ENCODE measurements at places on chromosomes 4 and X.

DNA sequence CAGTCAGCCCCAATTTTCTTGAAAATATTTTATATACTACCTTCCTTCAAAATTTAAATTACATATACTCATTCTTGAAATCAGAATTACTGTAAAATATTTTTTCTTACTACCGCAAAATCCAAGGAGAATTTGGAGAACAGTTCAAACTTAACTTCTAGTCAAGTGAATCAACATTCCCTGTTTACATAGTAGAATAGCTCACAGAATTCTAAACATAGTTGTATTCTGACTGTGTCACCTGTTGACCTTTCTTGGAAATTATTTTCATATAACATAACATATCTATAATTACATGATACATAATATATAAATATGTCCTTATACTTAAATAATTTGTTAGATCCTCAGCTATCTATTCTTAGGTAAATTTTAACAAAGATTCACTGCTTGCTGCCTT is 31.0 kb upstream of the FGF5 start:
- no peak for DNase-seq

DNA sequence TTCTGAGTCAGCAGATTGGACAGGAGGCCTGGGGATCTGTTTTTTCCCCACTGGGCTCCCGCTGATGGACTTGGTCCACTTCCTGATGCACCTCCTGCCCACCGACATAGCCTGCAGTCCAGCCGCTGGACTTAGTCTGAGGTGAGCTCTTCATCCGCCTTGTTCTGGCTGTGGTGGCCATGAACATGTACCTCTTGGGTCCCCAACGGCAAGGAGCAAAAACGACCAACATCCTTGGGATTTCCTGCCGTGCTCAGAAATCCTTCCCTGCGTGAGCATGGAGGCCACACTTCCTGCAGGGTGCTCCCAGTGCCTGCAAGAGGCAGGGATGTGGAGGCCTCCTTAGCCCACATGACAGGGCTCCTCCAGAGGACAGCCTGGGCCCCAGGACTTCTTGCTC is 76.8 kb downstream of the CRMP1 start:
- no peak for DNase-seq

DNA sequence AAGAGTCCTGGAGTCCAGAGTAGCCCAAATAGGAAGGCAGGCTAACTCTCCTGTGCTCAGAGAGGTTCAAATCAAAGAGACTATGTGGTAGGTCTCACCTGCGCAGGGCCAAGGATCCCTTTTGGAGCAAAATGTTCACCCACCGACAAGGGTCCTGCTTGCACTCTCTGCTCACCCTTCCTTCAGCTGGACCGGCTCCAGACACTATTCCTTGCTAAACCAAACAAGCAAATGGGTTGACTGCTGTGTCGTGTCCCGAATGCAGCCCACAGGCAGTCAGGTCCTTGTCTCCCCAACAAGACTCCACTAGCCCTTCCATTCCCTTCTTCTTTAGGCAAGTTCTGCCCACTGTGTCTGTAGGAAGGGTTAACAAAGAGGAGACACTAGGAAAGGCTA is 760 bp downstream of the TRMT2B start:
- no peak for DNase-seq

DNA sequence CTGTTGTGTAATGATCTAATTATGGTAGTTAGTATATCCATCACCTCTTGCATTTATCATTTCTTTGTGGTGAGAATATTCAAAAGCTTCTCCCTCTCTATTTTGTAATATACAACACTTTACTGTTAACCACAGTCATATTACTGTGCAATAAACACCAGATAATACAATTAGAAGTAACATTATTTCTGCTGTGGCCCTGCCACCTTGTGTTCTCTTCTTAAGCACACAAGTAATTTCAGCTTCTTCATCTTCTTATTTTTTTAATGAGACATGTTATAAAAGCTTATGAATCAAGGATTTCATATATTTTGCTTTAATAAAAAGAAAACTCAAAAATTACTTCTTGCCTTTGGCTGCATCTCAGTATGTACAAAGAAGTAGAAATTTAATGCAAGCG is 675.2 kb upstream of the INTU start:
- no peak for DNase-seq

GRCh38 chr4:8585186-8585585 is 5.0 kb downstream of the GPR78 start:
- no peak for DNase-seq

GRCh38 chr4:10098780-10099160 is 17.8 kb downstream of the WDR1 start:
- no peak for DNase-seq

GRCh38 chrX:32448945-32449344 is 762.4 kb downstream of the DMD start:
- no peak for DNase-seq

DNA sequence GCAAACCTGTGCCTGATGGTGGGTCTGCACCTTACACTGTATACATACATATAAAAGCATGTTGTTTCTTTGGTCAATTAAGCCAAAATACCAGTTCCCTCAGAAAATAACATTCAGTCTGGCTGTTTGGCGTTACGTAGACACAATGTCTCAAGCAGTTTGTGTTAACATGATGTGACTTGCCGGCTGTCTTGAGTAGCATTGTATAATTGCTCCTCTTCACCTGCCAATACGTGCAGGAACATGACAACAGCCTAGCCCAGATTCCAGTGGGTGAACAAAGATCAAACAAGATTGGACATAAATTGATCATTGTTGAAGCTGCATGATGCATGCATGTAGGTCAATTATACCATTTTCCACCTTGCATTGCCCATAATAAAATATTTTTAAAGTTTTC is 102.3 kb downstream of the F11 start:
- no peak for DNase-seq

DNA sequence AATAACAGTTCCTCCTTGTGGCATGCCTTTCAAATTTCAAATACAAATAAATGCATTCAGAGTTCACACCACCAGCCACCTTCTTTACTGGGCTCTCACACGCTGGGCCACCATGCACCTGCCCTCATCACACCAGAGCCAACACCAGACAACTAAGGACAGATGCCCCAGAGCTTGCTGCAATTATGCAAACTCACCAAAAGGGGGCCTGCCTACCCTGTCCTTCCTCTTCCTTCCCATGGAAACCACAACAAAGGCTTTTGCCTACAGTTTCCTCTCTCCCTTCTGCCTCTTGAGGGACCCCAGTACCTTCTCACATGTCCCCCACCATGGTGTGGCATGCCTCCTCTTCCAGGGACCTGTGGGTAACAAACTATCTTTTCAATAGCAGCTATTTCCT is 1333.9 kb upstream of the TENM3 start:
- no peak for DNase-seq

- no peak for DNase-seq
Measured at GRCh38 chrX:44483965-44484606, 58.6 kb downstream of the FUNDC1 start.

DNA sequence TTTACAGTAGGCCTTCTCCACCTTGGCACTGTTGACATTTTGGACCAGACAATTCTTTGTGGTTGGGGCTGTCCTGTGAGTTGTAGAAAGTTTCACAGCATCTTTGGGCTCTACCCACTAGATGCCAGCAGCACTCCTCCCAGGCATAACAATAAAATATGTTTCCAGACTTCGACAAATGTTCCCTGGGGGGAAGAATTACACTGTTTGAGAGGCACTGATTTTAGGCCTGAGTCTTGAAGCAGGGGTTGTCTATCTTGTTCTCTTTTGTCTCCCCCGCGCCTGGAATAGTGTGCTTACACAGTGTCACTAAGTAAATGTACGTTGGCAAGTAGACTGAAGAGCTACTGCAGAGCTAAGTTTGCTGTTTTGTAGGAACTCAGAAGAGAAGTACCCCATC is 254.4 kb upstream of the BOD1L1 start:
- DNase-seq: no peak

- DNase-seq: no peak
Measured at GRCh38 chr4:109713500-109713899, 10.3 kb upstream of the CASP6 start.

GRCh38 chrX:3141031-3141430 is 99.8 kb downstream of the ARSF start:
- DNase-seq: no peak

DNA sequence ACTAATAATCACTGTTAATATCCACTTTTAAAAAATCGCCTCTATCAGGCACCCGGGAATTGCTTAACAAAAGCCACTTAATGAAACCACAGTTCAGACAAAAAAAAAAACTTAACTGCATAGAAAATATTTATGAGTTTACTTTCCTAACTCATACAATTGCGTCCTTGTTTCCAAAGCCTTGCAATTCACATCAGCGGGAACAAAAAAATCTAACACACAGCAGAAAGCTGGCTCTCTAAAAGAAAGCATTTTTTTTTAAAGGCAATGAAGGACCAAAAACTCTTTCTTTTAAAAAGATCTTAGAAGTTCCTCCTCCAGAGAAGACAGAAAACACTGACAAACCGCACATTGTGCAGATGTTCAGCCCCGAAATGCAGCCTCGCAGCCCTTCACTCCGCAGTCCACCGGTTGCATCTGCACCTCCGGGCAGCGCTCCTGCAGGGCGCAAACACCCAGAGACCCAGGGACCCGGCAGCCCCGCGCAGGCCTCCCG is 812 bp downstream of the FAT1 start:
- no peak for DNase-seq

DNA sequence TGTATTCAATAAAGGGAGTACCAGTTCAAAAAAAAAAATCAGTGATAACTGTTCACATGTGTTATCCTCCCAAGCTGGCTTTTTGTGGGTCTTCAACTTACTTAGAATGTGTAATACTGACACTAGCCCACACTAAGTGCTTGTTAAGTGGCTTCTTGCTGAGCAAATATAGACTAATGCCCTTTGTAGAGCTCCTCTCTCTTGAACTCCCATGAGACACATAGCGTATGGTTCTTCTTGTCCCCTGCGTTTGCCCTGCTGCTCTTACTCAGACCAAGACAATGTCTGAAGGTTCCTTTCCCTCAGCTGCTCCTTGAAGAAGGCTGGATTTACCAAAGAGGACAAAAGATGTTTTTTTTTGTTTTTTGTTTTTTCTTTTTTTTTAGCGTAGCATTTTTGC is 110.9 kb downstream of the FRAS1 start:
- DNase-seq: no peak

DNA sequence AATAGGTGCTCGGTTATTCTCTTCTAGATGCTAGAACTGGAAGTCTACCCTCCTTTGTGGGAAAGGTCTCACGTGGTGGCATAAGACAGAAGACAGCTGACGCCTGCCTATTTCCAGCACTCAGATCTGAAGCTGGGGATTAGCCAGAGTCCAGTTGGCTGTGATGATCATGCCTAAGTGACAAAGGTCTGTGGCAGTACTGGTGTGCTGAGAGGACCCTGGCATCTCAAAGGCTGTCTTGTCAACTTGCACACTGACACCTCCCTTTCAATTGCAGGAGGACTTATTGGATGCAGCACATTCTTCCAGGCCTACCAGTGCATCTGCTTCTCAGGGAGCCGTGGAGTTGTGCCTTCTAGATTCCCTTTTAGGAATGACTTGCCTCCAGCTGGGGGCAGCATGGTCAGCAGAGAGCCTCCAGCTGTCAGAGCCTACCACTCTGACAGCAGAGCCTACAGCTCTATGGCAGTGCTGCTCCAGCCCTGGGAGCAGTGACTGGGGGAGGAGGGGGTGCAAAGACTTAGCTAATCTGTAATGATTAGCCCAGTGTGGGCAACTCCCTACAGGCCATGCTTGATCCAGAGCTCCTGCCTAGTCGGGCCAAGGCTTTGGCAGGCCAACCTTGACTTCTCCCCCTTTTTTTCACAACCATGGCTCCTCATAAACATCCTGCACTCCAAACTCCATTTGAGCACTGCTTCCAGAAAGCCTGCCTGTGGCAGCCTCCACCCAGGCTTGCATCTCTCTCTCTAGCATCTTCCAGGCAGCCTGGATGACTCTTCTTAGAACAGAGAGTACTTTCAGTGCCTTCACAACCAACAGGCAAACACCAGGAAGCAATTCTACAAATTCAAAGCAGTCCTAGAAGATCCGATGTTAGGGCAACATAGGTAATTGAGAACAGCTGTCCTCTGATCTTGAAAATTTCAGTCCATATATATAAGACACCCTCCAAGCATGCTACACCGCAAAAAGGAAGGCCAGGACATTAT is 13.8 kb upstream of the FGFBP2 start:
- no peak for DNase-seq

DNA sequence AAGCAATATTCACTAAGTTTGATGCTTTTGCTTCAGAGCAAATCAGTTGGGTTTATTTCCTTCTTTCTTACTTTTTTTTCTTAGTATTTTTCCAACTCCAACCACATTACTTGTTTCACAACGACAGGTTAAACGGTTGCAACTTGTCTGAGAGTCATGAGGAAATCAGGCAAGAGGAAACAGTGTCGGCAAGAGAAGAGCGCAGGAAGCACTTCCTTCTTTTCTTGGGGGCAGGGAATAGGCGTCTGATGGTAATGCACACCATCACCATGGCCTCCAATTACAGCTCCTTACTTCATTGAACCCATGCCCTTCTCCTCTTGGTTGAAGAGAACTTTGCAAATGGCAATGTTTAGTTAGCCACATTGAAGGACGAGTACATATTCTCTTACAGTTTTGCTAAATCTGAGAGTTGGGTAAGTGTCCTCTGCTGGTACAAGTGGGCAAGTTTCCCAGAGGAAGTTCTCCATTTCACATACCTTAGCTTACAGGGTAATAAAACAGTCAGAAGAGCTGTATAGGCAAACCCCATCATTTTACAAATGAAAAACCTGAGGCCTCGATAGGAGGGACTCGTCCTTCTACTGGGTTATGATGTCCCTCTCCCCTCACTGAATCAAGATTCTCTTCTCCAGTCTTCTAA is 8.3 kb upstream of the CXCL8 start:
- no peak for DNase-seq

GRCh38 chrX:43702079-43702524 is 46.0 kb downstream of the MAOA start:
- DNase-seq: no peak

GRCh38 chr4:124907881-124908280 is 195.3 kb upstream of the ANKRD50 start:
- DNase-seq: no peak

GRCh38 chr4:105198541-105198940 is 51.9 kb downstream of the TET2 start:
- no peak for DNase-seq

DNA sequence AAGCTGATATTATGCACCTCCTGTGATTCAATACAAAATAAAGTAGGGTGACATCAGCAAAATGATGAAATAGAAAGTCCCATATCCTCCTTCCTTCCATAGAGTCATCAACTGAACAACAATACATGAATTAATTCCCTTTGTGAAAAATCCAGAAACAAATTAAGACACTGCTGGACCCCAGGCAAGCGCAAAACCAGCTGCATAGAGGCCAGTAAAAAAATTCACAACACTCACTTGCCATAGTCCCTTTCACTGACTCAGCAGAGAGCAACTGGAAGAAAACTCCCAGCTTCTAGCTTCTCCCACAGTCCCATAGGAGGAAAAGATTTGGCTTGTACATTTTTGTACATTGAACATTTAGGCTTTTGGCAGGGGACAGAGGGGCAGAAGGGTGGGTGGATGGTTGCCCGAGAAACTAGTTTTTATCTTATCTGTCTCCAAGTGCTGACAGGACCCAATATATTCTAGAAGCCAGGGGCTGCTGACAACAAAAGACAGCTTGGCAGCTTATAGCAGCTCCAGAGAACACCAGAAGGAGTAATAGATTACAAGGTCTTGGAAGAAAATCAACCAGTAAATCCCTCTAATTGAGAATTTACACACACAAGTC is 124.6 kb downstream of the NDST3 start:
- no peak for DNase-seq

GRCh38 chr4:53576676-53577372 is 14.5 kb downstream of the LNX1 start:
- DNase-seq: no peak

GRCh38 chrX:132636080-132636479 is 147.2 kb upstream of the MBNL3 start:
- DNase-seq: no peak

- no peak for DNase-seq
Measured at GRCh38 chrX:31136144-31136611, 64.3 kb upstream of the FTHL17 start.

- DNase-seq: no peak
Measured at GRCh38 chr4:161987611-161988010, 176.2 kb downstream of the FSTL5 start.

Data from stimulated activated CD8-positive, alpha-beta memory T cell treated with anti-CD3 and anti-CD28 coated beads, Interleukin-4, amount 100 ng/mL, for 4 hours (primary cell).